NCI-H345 (cell line): ENCODE measurements at places on chromosomes 4 and X.

DNA sequence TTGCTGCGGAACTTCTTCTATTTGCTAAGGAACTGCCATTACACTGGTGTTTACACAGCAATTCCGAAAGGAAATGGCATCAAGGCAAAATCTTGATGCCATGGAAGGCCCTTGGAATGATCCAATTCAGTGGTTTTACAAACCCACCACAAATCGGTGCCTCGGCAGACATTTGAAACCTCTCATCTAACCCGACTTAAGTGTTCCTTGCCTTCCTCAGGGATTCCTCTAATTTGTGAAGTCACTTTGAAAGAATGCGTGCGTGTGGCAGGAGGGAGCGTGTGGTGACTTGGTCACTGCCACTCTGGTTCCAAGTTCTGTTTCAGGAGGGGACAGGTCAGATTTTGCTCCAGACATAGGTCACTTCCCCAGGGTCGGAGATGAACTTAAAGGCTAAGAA lies 4.8 kb downstream of the NOP14 start:
- DNase-seq, result no peak

- DNase-seq, result peak; percentile 36
These were observed 79.6 kb downstream of the CCKAR start for GRCh38 chr4:26410385-26411293.

- no peak for DNase-seq
These were observed 148.1 kb downstream of the PLS3 start for GRCh38 chrX:115709039-115709438.

- no peak for DNase-seq
These were observed 618 bp upstream of the FOXO4 start for GRCh38 chrX:71095033-71095432.
